ENCODE measurements at places on chromosomes 3 and 15.

DNA sequence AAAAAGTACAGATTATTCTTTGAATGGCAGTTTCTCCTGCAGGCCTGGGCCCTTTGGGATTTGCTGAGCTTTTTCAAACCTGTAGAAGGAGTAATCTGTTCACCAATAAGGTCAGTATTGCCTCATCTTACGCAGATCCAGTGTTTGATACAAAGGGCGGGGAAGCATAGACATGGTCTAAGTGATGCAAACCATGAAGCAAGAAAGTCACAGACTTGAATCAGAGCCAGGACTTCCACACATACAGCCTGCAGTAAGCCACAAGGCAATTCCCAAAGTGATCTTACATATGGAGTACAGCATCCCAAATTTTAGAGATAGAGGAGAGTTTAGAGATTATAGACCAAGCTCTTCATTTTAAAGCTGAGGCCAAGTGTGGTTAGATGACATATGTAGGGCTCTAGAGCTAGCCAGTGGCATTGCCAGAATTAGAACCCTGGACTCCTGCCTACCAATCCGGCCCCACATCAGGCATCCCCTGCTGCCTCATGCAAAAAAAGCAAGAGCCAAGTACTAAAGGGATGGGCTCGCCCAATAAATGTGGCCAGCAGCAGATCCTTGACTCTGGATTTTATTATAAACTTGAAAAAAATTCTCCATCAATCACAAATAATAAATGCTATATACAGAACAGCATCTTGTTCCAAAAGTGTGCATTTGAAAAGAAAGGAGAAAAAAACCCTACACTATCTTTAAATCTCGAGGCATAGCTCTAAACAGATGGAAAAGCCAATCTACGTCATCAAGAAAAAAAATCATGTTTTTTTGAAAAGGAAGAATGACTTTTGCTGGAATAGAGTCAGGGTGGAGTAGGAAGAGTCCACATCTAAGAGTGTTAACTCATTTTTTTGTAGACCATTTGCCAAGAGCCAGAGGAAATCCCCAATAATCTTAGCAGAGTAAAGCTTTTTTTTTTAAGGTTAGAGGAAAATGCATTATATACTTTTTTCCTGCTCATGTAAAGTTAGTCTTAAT, 24.0 kb downstream of the ABI3BP start:
- no peak for DNase-seq

- no peak for DNase-seq
Measured at GRCh38 chr3:140942221-140943104, 827 bp downstream of the SLC25A36 start.

DNA sequence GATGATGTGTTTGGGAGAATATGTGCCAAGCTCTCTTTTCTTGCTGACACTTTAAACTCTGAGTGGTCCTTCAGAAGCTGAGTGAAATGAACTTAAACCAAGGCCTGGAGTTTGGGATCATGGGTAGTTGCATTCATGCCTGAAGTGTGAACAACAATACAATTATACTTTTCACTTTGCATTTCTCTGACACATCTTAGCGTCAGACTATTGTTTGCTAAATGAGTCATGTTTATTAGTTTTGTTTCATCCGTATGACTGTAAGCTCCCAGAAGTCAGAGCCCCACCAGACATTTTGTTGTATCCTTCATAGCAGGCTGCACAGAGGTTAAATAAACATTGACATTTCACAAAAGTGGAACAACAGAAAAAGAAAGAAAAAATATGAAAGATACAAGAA, 542.6 kb downstream of the TUSC7 start:
- no peak for DNase-seq

- DNase-seq, result no peak
Measured at GRCh38 chr3:851098-851790, 241.6 kb upstream of the CNTN6 start.

DNA sequence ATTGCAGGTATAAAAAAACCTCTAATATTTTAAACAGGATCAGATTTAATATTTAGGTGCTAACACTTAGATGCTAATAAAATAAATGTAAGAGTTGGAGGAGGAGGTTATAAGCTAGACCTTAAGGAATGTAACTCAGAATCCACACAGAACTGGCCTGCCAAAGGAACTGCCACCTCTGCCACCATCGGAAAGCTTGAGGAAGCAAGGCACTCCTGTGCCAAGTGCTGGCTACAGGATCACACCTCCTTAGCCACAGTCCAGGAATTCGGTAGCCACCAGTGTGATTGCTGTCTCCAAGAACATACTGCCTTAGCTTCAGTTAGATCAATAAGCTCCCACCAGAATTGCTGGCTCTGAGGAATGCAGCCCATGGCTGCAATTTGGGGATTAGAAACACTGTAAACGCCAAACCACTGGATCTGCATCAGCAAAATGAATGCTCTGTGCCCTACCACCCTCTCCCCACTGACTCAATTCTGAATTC, 58.0 kb downstream of the FRMD5 start:
- no peak for DNase-seq

DNA sequence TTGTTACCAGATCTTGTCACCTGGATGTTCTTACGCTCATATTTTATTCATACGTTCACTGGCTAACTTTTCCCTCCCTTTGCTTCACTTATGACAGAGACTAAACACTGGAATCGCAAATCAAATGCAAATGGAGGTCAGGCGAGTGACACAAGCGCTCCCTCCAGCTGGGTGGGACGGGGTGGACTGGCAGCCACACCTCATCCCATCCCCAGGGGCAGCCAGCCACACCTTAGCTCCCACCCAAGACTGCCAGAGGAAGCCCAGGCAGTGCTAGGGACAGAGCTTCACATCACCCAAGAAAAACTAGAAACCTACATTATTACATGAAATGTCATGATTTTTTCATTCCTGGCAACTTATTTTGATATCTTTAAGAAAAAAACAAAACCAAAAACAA, 366.2 kb downstream of the ERC2 start:
- DNase-seq, result no peak

- DNase-seq, result no peak
Measured at GRCh38 chr3:51997935-51998596, 2.4 kb upstream of the RPL29 start.

GRCh38 chr3:188687389-188687788, 484.4 kb upstream of the TPRG1 start:
- DNase-seq, result no peak

DNA sequence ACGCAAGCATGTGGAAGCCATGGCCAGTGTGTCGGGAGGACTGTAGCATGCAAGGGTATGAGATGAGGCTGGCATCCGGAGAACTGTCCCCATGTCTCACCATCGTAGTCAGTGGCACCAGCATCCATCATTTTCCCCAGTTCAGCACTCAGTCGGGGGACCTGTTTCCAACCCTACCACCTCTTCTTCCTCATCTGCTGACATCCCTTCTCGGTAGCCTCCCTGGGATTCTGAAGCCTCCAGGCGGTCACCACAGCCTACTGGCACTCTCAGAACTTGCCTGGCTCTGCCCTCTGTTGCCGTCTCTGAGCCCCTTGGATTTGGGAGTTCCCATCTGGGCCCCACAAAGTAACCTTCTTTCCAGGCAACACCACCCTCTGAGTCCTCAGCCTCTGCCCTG, 131.1 kb upstream of the ABHD17C start:
- no peak for DNase-seq

GRCh38 chr3:113769551-113769950, 22.7 kb downstream of the ATP6V1A start:
- no peak for DNase-seq

- no peak for DNase-seq
Measured at GRCh38 chr3:23494967-23495366, 291.8 kb downstream of the UBE2E2 start.

GRCh38 chr3:72482589-72483321, 365.5 kb downstream of the SHQ1 start:
- DNase-seq, result no peak

GRCh38 chr15:44243141-44243540, 45.4 kb upstream of the GOLM2 start:
- DNase-seq, result no peak

GRCh38 chr3:124256156-124256555, 264.2 kb upstream of the ROPN1 start:
- DNase-seq, result no peak

DNA sequence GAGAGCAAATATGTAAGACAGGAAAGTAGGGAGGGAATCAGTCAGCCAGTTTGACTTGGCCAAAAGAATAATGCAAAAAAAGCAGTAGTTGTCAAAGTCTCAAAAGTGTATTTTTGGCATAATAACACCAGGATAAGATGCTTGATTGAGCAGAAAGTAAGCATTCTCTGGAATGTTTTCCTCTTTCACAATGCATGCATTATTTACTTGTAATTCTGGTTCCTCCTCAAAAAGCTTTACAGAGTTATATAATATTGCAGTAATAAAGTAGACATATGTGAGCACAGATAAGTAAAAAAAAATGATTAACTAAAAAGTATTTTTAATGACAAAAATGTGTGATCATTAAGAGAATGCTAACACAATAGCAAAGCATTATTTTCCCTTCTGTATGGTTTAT, 285.9 kb upstream of the BCHE start:
- no peak for DNase-seq

DNA sequence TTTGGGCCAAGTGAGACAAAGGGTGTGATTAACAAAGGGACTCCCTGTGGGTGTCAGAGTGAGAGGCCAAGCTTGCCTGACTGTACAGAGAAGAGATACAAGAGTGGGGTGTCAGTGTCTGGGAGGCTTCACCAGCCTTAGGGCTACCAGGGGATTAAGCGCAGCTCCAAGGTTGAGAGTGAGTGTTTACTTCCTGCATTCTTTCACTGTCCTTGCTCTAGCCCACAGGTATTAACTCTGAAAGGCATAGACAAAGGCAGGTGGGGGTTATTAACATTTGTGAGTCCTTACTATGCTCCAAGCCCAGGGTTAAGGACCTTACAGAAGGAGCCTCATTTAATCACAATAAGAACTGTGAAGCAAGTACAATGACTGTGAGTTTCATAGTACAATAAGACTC, 107.6 kb downstream of the IL20RB start:
- no peak for DNase-seq

- no peak for DNase-seq
Measured at GRCh38 chr3:4716706-4717362, 223.7 kb downstream of the ITPR1 start.

- DNase-seq, result no peak
Measured at GRCh38 chr15:42184296-42184695, 23.8 kb downstream of the VPS39 start.

DNA sequence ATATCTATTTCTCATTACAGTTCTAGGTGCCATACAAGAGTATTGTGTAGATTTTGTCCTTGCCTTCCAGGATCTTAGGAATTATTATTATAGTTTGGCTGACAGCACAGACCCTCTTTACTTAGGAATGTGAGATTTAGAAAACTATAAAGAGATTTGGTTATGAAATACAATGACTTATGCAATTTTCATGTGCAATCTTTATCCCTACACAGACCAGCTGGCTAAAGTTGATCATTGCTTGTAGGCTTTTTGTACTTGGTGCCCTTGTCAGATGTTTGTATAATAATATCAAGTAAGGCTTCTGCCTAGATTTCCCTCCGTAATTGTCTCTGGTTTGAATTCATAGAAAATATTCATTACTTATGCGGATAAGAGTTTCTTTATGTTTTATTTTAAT, 174.5 kb upstream of the GAP43 start:
- no peak for DNase-seq
